Activated naive CD8-positive, alpha-beta T cell treated with anti-CD3 and anti-CD28 coated beads, Interleukin-2, amount 50 U/mL, for 16 hours (primary cell): ENCODE measurements at places on chromosomes 4 and X.

- DNase-seq: peak; percentile 76
Measured at GRCh38 chr4:155376387-155377268, at the start of gene MAP9. MAP9 (minus strand) TSS chr4:155376965; CDS start chr4:155375850, 1,115 bp downstream.

DNA sequence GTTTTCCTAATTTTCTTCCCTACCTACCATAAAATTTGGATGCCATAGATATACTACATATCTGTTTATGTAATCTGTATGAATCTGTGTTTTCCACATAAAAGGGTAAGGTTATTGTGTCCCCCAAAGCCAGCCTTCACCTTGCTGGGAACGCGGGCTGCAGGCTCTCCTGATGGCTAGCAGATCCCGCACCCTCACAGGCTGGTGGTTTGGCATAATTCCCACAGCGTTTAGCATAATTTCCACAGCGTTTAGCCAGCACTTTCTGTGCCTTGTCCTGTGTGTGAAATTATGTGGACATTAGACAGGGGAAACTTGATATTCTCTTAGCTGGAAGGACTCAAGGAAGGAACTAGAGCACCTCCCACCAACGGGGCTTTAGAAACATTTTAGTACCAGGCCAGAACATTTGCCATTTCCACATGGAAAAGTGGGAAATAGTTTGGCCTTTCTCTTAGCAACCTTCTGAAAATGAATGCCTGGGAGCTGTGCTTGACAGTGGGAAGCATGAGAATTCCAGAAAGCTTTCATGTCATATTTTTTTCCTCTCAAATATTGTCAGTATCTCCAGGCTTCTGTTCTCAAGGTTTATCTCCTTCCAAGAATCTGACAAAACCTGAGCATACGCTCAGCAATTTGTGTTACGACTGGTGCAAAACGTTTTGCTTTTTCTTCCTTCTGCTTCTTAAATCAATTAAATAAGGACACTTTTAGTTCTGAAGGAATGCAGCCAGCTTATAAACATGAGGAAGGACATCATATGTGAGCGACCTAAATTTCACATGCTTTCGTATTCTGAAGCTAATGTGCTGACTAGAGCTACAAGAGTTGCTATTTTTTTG, 67.9 kb downstream of the STK32B start:
- DNase-seq: no peak

DNA sequence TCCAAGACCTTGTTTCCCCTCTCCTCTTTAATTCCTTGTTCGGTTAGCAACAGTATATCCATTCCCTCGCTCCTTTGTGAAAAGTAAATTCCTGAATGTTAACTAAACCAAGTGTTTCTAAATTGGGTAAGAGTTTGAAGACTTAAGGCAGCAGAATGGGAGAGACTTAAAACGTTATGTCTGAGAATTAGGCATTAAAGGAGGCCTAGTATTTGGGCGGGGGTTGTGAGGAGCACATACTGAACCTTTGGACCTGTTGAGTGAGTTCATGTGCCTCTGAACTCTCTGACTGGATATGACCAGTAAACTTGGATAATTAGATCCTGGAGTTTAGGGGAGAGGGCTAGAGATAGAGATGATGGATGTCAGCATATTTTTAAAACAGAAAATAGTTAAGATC, 1.2 kb downstream of the MSMO1 start:
- no peak for DNase-seq

GRCh38 chr4:6752486-6752829, 30.1 kb upstream of the KIAA0232 start:
- DNase-seq: no peak

GRCh38 chr4:72568959-72569718, at the start of gene ADAMTS3:
ADAMTS3 (minus strand) TSS chr4:72569221; CDS start chr4:72568762, 459 bp downstream.
- DNase-seq: no peak

GRCh38 chr4:61202638-61203435, 2.7 kb downstream of the ADGRL3 start:
- DNase-seq: no peak

- no peak for DNase-seq
Measured at GRCh38 chr4:2243681-2244380, 1.9 kb upstream of the HAUS3 start.

DNA sequence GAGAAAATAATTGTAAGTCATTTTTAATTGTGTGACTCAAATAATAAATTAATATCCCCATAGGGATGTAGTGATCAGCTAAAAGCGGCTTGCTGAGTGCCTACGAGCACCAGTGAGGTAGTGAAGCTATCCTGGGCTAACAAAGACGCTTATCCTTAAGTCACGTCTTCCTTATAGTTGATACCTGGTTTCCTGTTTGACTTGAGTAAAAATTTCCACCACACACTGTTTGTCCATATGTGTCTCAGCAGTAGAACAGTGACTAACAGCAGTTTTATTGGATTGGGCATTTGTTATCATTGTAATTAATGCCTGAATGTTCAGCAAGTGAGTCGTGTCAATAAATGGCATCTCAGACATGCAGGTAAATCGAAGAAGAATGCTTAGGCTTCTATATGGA, 241.1 kb downstream of the GRXCR1 start:
- no peak for DNase-seq

- DNase-seq: no peak
Measured at GRCh38 chr4:47383829-47384427, 79.6 kb downstream of the COMMD8 start.

- no peak for DNase-seq
Measured at GRCh38 chr4:82712561-82712960, 86.0 kb downstream of the SCD5 start.

DNA sequence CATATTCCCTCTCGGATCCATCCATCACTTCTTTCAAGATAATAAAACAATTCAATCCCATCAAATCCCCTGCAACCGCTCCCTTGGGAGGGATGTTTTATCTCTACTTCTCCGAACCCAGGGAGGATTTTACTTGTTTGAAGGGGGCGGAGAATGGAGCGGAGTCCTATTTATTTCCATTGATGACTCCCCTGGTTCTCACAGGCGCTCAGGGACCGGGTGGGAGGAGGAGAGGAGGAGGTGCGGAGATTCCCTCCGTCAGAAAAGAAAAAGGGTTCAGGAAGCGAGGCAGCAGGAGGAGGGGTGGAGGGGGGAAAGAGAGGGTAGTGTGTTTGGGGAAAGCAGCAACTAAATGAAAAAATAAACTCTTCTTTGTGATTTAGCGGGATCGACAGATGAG, 2.1 kb downstream of the NDNF start:
- no peak for DNase-seq

DNA sequence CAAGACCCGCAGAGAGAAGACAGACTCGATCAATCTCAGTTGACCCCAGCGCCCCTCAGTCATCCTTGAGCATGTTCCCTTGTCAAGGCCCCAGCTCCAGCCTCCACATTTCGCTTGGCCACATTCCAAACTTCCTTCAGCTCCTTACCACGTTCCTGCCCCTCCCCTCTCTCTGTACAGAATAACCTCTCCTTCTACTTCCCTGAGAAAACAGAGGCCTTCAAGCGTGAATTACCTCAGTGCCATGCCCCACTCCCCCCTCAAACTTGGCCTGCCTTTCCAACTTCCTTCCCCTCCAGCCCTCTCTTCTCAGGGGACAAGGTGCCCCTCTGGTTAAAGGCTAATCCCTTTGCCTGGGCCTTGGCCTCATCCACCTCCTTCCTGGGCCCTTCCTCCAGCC, 3.2 kb upstream of the RIPPLY1 start:
- no peak for DNase-seq

DNA sequence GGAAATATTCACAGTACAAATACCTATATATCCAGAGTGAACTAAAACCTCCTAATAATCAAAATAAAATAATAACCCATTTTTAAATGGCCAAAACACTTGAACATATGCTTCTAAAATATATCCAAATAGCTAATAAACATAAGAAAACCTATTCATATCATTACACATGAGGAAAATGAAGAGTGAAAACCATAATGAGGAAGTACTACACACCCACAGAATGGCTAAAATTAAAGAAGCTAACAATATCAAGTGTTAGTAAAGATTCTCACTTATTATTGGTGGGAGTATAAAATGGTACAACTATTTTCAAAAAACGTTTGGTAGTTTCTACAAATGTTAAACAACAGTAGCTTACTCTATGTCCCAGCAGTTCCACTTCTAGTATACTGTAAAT, 92.1 kb downstream of the KLHL13 start:
- DNase-seq: no peak

DNA sequence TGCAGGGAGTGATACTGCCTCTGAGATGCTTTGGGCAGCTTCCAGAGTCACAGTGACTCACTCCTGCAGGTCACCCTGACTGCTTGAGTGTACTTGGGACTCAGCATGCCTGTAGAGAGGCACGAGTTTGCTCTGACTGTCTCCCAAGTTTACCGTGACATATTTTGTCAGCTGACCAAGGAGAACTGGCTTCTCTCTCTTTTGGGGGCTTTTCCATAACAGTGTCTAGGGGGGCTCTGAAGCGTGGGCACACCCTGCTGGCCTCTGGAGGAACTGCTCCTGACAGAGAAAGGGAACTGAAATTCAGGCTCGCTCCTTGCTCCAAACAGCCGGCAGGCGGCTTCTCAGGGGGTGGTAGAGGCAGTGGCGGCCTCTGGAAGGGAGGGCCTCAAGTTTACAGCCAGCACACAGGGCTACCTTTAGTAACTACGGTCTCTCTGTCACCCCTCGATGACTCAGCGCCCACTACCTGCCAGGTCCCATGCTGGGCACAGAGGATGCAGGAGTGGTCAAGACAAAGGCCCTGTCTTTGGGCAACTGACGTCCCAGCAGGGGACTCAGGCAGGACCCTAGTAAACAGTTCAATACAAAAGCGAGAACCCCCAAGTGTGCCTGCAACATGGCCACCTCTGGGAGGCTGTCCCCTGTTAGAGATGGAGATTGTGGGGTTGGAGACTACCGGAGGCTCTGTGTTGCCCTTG, 17.8 kb downstream of the ZNF185 start:
- DNase-seq: no peak
